ENCODE measurements at places on chromosomes 16 and 17.

DNA sequence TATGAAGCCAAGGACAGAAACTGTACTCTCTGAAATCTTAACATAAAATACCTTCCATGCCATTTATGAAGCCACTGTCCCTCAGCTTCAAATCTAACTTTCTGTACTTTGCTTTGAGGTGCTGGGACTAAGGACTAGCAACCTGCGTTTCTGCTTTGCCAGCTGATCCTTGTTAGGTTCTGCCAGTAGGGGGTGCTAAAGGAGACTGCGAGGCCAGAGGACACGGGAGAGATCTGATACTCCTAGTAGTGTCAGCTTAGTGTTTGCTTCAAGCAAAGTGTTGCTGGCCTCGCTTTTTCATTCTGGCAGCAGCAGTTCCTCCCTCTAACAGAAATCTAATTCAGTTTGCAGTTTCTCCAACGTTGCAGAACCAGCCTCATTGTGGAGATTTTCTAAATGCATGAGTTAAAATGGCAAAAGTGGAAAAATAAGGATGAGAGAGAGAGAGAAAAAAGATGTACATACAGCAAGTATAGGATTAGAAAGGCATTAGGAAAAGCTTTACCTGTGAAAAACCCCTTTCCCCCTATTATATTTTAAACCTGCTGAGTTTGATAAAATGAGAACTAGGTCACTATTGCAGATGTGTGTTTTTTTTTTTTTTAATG, 297.5 kb downstream of the CA10 start:
- DNase-seq = peak; percentile 43

DNA sequence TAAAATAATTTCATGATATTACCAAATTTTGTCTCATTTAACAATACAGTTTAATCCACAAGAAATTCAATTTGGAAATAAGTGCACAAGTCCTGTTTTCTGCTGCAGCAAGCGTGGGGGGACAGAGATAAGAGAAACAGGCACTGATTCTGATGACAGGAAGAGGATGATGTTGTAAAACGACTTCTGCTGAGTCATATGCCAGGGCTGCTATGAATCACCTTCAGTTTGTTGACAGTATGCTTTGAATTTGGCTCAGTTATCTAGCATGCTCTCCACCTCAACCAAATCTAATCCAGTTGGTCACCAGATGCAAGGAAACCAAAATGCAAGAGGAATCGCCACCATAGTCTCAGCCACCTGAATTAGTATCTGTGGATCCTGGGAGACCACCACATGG, 244.1 kb upstream of the MON1B start:
- no peak for DNase-seq

DNA sequence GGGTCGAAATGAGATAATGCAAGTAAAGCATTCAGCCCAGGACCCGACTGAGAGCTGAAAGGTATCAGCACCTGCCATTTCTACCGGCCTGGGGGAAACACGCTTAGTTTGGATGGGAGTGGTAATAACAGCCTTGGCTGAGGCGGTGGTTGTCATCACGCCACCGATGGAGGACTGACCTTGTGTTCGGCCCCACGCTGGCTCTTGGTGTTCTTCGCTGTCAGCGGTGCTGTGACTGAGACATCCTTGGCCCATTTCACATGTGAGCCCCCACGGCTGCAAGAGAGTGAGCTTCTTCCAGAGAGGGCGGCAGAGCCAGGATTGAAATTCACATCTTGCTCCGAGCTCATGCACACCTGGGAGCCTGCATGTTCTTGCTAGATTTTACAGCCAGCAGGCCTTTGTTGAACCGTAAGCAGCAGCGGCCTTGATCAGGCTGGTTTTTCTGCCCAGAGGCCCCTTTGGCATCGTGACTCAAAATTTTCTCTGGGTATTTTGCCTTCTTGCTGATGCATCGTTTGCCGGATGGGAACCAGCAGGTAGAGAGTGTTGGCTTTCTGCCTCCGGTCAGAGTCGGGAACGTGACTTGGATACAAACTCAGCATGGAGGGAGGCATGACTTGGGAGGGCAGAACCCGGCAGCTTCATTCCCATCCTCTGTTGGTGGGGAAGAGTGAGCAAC, 341.5 kb downstream of the SNX29 start:
- no peak for DNase-seq

GRCh38 chr17:78988152-78988551, 8.4 kb upstream of the LGALS3BP start:
- no peak for DNase-seq

Data from HEK293T (cell line).